Parietal lobe (tissue), 2 donors: ENCODE measurements at places on chromosomes 11 and 22. TPM values are rescaled to one million over a fixed set of nuclear protein-coding genes. Genes with fewer than 3 reads are reported as not detected.

FAM180B gene
- not detected for total RNA-seq

PLAAT4 gene
- total RNA-seq: 0.94 TPM

PHETA2 gene
- total RNA-seq: 2.8 TPM

SERPING1 gene
- 15.0 TPM for total RNA-seq

TRIM51 gene
- not detected for total RNA-seq

GVQW3 gene
- 31.6 TPM for total RNA-seq

KCNQ1 gene
- total RNA-seq: not detected
